ENCODE measurements at places on chromosomes 2 and 18. TPM values are rescaled to one million over a fixed set of nuclear protein-coding genes. Genes with fewer than 3 reads are reported as not detected.

DNA sequence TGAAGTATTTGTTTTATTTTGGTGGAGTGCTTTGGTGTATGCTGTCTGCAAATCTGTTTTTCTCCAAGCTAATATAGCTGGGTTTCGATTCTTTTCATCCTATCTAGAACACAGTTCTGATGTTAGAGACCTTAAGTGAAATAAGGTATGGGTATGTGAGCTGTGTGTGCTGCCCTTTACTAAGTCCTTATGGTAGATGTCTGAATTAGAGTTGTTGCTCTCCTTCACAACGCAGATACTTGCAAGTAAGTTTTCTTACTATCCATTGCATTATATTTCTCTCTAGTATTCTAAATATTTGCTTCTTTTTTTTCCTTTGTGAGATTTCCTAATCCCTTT is 38.6 kb downstream of the AGFG1 start:
- H3K27ac ChIP-seq = peak overlapping the region; percentile 7
- no peak for DNase-seq
- no peaks in the 10 kb centered on the region for H3K4me1 ChIP-seq
- no peaks in the 10 kb centered on the region for H3K36me3 ChIP-seq
- no peaks in the 10 kb centered on the region for H3K27me3 ChIP-seq
- H3K4me3 ChIP-seq = no peak overlapping the region

The ABCG5 gene
- total RNA-seq = not detected

The INHBB gene
- total RNA-seq = 2.0 TPM

DNA sequence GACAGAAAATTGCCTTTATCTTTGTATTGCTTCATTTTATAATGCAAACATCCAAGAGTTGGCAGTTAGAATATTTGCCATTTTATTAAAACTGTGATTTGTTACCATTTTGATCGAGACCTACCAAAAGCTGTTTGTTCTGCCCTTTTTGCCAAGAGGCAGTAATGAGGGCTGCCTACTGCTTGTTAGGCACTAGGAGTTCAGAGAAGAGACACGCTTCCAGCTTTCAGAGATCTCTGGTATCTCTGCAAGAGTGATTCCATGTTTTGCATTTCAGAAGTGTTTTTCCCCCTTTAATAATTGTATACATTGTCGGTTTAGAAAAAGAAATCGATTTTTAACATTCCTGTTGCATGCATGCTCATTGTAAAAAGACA is 628 bp downstream of the MRPL30 start:
- DNase-seq = no peak
- peaks cover 23% of the 10 kb centered on the region for H3K4me1 ChIP-seq
- no peaks in the 10 kb centered on the region for H3K36me3 ChIP-seq
- peak overlapping the region; percentile 88 for H3K27ac ChIP-seq
- no peaks in the 10 kb centered on the region for H3K27me3 ChIP-seq

DNA sequence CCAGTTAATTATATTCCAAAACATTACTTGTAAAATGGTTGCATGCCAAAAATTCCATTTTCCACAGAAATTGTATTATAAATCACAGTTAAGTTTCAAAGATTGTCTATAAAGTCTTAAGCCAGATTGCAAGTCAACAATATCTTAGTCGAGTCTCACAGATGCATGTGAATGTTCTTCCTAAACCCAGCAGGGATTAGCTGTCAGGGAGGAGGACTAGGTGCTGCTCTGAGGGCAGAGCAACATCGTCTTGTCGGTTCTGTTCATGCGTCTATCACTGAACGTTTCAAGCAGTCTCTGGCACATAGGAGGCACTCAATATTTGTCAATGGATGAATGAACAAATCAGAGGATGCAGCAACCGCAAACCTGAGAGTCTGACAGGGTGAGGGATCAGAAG is 27.0 kb downstream of the EPB41L3 start:
- H3K36me3 ChIP-seq = no peaks in the 10 kb centered on the region
- DNase-seq = no peak
- peak overlapping the region; percentile 81 for H3K27ac ChIP-seq
- no peak overlapping the region for H3K4me3 ChIP-seq
- H3K4me1 ChIP-seq = peaks cover 57% of the 10 kb centered on the region

DNA sequence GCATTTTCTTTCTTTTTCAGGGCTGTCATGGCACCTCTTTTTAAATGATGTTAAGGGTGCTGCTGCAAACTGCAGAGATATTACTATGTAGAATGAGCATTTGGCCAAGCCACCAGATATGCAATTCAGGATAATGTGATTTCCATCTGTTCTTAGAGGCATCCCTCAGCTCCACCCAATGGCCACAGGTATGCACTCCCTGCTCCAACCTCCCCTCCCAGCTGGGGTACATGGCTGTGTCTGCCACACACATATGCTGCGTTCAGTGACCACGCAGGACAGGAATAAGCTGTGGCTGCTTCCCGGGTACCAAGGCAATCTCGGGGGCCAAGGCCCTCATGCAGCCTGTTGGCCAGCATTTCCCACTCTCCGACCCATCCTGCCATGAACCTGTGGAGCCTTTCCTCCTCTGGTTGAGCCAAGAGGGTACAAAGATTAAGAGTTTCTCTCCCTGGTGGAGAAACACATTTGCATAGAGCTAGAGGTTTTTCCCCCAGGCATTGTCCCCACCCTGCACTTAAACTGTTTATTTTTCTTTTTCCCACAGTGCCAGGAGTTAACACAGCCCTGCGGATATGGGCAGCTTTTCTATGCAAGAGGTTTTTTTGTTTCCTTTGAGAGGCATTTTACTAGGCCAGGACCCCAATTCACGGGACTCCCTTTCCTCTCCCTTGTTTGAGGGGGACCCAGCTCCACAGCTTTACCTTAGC is 147.0 kb downstream of the GCA start:
- no peaks in the 10 kb centered on the region for H3K27me3 ChIP-seq
- H3K4me1 ChIP-seq = no peaks in the 10 kb centered on the region
- H3K36me3 ChIP-seq = no peaks in the 10 kb centered on the region
- no peak for DNase-seq
- H3K27ac ChIP-seq = no peak overlapping the region

DNA sequence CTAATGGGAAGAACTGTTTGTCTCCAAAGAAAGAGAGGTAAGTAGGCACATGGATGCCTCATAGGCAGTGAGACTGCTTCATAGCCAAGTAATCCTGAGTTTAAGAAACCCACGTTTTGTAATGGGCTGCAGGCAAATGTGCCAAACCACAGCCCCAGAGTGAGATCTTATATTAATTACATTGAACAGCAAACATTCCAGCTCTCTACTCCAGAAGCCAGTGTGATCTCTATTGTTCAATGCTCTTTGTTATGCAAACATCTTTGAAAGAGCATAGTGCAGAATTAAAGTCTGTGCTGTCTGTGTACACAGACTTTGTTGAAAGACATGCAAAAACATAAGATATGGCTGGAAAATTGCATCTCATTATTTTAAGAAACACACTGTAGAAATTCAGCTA is 720.8 kb upstream of the REG3G start:
- no peaks in the 10 kb centered on the region for H3K36me3 ChIP-seq
- no peaks in the 10 kb centered on the region for H3K27me3 ChIP-seq
- no peaks in the 10 kb centered on the region for H3K4me1 ChIP-seq
- no peak overlapping the region for H3K27ac ChIP-seq
- no peak for DNase-seq

- no peaks in the 10 kb centered on the region for H3K4me1 ChIP-seq
- DNase-seq = no peak
- H3K27ac ChIP-seq = no peak overlapping the region
- no peak overlapping the region for H3K4me3 ChIP-seq
- no peaks in the 10 kb centered on the region for H3K27me3 ChIP-seq
Observed at GRCh38 chr2:158266111-158266510, 164.4 kb downstream of the UPP2 start.

- peaks cover 6% of the 10 kb centered on the region for H3K4me1 ChIP-seq
- H3K36me3 ChIP-seq = no peaks in the 10 kb centered on the region
- H3K4me3 ChIP-seq = no peak overlapping the region
- H3K27ac ChIP-seq = no peak overlapping the region
Observed at GRCh38 chr2:227761740-227762476, 16.2 kb downstream of the SCYGR8 start.

The SALL3 gene
- not detected for total RNA-seq

The FASTKD2 gene
- 26.8 TPM for total RNA-seq

The TRIM43 gene
- not detected for total RNA-seq

- H3K4me3 ChIP-seq = no peak overlapping the region
- no peaks in the 10 kb centered on the region for H3K4me1 ChIP-seq
- no peaks in the 10 kb centered on the region for H3K27me3 ChIP-seq
- no peak overlapping the region for H3K27ac ChIP-seq
- no peak for DNase-seq
Observed at GRCh38 chr18:4181086-4181485, 274.0 kb downstream of the DLGAP1 start.

- no peak overlapping the region for H3K27ac ChIP-seq
- H3K4me1 ChIP-seq = no peaks in the 10 kb centered on the region
- no peaks in the 10 kb centered on the region for H3K27me3 ChIP-seq
- H3K36me3 ChIP-seq = no peaks in the 10 kb centered on the region
Observed at GRCh38 chr2:209977386-209978239, 24.8 kb upstream of the RPE start.

The CCNYL1 gene
- total RNA-seq = 33.2 TPM

The AMER3 gene
- not detected for total RNA-seq

GRCh38 chr2:9768388-9768787 is 74.9 kb upstream of the TAF1B start:
- H3K4me3 ChIP-seq = no peak overlapping the region
- H3K36me3 ChIP-seq = no peaks in the 10 kb centered on the region
- no peaks in the 10 kb centered on the region for H3K27me3 ChIP-seq
- DNase-seq = no peak

- H3K27me3 ChIP-seq = no peaks in the 10 kb centered on the region
- no peaks in the 10 kb centered on the region for H3K36me3 ChIP-seq
- H3K4me1 ChIP-seq = peaks cover 2% of the 10 kb centered on the region
- DNase-seq = peak; percentile 43
Observed at GRCh38 chr2:20093263-20094141, 42.1 kb upstream of the LAPTM4A start.
